ENCODE measurements at places on chromosomes 11 and 22. TPM values are rescaled to one million over a fixed set of nuclear protein-coding genes. Genes with fewer than 3 reads are reported as not detected.

OMP gene
- not detected for total RNA-seq

AHNAK gene
- total RNA-seq = 826 TPM

- no peaks in the 10 kb centered on the region for H3K27me3 ChIP-seq
- H3K27ac ChIP-seq = peak overlapping the region; percentile 84
- DNase-seq = peak; percentile 90
- peak overlapping the region; percentile 19 for H3K4me3 ChIP-seq
- H3K4me1 ChIP-seq = peaks cover 38% of the 10 kb centered on the region
Observed at GRCh38 chr11:2778630-2779498, 79.1 kb upstream of the KCNQ1OT1 start.

GRCh38 chr22:22748297-22748743 lies 103.9 kb downstream of the GGTLC2 start:
- H3K27me3 ChIP-seq = no peaks in the 10 kb centered on the region
- no peak overlapping the region for H3K4me3 ChIP-seq
- no peaks in the 10 kb centered on the region for H3K36me3 ChIP-seq
- H3K27ac ChIP-seq = no peak overlapping the region
- H3K4me1 ChIP-seq = no peaks in the 10 kb centered on the region

- peaks cover 11% of the 10 kb centered on the region for H3K4me1 ChIP-seq
- H3K27me3 ChIP-seq = no peaks in the 10 kb centered on the region
- no peaks in the 10 kb centered on the region for H3K36me3 ChIP-seq
- no peak overlapping the region for H3K27ac ChIP-seq
- no peak overlapping the region for H3K4me3 ChIP-seq
- DNase-seq = peak; percentile 38
Observed at GRCh38 chr11:62974848-62975522, 9.8 kb downstream of the SLC22A6 start.
